Smooth muscle cell of the umbilical artery (primary cell): ENCODE measurements at places on chromosomes 7 and 10. TPM values are rescaled to one million over a fixed set of nuclear protein-coding genes. Genes with fewer than 3 reads are reported as not detected.

Gene CPA4
- 113 and 524 TPM in 2 replicates for total RNA-seq

Gene TAS2R41
- 0.14 TPM in 1 of 2 replicates, not detected in the other for total RNA-seq

Gene BLOC1S2
- 63.1 and 68.6 TPM in 2 replicates for total RNA-seq

Gene DNAAF5
- total RNA-seq, result 10.4 and 24.6 TPM in 2 replicates

Gene NXPH1
- total RNA-seq, result not detected in 2 replicates

Gene MNX1
- total RNA-seq, result not detected in 2 replicates
